Hematopoietic multipotent progenitor cell treated with erythropoietin and hydrocortisone succinate and interleukin-3 and kit ligand, for 8 days (in vitro differentiated cells): ENCODE measurements at places on chromosomes 5 and 9.

DNA sequence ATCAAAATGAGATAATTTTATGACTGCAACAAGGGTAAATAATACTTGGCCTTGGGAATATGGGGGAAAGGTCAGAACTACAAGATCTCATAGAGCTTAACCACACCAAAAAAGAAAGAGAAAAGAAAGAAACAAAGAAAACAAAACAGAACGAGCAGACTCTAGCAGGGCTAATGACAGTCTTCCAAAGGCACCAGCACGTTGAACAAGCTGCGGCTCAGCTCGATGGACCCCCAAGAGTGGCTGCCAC, 689 bp downstream of the AK3 start:
- DNase-seq, result no peak

DNA sequence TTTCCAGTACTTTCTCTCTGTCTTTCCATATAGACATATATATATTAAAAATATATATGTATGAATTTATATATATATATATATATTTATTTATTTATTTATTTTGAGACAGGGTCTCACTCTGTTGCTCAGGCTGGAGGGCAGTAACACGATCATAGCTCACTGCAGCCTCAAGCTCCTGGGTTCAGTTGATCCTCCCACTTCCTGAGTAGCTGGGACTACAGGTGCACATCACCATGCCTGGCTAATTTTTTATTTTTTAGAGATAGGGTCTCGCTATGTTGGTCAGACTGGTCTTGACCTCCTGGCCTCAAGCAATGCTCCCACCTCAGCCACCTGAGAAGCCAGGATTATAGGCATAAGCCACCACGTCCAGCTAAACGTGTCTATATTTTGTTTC, 210.1 kb downstream of the CD180 start:
- no peak for DNase-seq

DNA sequence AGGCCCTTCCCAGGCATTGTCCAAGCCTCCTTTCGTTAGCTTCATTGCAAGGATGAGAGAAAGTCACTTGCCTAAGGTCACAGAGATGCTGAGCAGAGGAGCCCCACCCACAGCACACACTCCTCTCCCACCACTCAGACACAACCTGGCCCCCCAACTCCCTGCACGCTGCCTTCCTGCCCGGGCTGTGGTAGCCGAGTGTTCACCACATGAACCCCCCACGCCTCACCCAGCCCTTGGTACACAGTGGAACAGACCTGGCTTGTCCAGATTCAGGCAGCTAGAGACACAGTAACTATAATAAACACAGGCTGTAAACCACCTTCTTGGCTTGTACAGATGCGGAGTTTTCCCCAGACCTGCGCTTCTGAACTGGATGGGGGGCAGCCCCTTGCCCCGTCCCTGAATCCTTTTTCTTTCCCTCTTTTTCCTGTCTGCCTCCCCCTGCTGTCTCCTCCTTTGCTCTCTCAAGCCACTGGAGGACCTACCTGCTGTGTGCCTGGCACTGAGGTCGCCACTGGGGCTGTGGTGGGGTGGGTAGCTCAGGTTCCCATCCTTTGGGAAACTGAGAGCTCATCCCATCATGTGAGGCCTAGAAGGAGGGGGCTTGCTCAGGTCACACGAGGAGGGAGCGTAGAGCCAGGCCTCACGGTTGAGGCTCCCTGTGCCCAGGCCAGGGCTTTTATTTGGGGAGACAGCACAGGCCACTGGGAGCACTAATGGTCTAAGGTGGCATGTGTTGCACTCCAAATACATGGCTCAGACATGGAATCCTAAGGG, 55.7 kb upstream of the SYNPO start:
- DNase-seq, result no peak

DNA sequence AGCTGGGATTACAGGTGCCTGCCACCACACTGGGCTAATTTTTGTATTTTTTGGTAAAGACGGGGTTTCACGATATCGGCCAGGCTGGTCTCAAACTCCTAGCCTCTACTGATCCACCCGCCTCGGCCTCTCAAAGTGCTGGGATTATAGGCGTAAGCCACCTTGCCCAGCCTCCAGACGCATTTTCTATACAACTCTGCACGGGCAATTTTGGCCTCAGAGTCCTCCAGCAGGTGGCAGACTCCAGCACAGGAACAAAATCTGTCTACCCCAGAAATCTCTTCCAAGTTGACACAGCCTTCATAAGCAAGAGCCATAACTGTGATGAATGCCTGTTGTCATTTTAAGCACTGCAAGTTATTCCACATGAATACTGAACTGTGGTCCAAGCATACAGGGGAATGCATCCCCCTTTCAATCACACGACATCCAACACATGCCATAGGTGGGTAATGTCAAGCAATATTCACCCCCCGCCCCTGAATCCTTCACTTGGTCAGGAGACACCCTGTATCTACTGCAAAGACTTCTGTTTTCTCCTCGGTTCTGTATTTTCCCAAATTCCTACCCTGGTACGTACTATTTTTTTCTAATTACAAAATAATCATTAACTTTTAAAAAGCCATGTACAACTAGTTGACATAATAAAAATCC, 50.8 kb downstream of the ALDH7A1 start:
- peak; percentile 38 for DNase-seq

DNA sequence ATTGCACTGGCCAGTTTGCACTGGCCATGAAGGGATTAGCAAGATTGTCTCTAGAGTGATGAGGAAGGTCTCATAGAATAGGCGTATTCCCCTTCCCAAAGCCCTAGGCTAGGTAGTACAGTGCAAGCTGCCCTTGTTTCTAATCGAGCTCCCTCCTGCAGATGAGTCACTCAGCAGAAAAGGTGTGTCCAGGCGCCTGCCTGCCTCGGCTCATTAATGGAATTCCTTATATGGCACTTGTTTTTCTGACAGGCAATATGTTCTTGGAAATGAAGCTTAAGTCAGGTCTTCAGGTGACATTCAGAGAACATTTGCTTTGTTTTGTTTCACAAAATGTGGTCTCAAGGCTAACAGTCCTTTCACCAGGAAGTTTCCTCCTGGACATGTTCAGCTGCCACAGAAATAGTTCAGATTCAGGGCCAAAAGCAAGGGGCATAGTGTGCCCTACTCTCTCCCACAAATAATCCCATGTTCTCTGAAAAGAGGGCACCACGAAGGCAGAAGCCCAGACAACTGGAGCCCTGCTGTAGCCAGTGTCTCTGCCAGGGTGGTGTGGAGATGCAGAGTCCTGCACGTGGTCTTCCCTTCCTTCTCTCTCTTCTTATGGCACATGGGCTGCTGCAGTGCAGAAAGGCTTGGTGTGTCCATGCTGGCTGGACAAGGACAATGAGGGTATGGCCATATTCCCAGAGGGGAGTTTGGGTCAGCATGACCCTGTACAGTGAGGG, 281.1 kb upstream of the MAP3K1 start:
- DNase-seq, result no peak

- DNase-seq, result no peak
Observed at GRCh38 chr5:154977409-154977808, 36.1 kb upstream of the KIF4B start.

- no peak for DNase-seq
Observed at GRCh38 chr5:28254846-28255245, 1216.5 kb upstream of the CDH9 start.

DNA sequence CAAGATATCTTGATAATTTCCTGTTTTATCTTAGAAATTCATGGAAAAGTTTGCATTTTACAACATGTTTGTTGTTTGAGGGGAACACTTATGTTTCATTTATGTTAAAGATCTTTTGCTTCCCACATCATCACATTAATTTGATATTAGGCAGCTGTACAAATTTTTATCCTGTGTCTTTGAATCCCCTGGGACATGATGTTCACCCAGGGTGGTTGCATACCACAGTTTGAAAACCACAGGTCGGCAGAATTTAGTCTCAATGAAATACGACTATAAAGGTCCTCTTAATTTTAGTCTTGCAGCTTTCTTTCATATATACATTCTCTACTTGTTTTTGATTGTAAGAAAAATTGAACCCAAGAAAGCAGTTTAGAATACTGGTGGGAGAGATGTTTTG, 3.7 kb downstream of the NAA35 start:
- DNase-seq, result no peak

- DNase-seq, result peak; percentile 51
Observed at GRCh38 chr5:56585461-56585860, 229.9 kb upstream of the MAP3K1 start.

- no peak for DNase-seq
Observed at GRCh38 chr9:92592946-92593861, 57.4 kb upstream of the ECM2 start.

DNA sequence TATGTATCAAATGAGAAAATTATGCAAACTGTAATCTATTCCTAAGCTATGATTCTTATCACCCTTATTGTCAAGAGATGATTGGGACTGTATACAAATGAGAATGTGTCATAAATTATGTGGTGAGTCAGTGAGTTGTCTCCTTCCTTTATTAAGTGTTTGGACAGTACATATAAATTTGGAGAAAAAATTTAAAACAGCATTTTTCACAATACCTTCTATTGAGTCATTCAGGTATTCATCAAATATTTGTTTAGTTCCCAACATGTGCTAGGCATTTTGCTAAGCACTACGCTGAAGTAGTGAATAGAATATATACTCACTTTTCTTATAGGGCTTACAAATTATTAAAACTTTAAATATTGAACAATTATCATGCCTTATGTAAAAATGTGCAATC, 36.3 kb upstream of the PTPRD start:
- DNase-seq, result no peak

DNA sequence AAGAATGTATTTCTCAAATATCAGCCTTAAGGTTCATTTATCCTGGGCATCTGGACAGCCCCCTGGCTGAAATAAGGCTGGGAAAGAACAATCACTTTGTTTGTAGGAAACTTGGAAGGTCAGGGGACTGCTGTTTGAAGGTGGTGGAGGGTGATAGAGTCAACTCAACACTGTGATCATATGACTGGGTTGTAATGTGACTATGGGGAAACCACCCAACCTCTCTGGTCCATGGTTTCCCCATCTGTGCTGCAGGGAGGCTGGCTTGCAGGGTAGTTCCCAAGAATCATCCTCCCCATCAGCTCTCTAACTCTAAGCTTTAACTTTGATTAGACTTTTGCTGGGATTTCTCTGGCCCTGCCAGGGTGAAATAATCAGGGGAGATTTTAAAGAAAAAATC, 10.0 kb downstream of the INSYN2B start:
- DNase-seq, result no peak

- DNase-seq, result peak; percentile 96
Observed at GRCh38 chr5:109703829-109704228, 14.1 kb downstream of the MAN2A1 start.

DNA sequence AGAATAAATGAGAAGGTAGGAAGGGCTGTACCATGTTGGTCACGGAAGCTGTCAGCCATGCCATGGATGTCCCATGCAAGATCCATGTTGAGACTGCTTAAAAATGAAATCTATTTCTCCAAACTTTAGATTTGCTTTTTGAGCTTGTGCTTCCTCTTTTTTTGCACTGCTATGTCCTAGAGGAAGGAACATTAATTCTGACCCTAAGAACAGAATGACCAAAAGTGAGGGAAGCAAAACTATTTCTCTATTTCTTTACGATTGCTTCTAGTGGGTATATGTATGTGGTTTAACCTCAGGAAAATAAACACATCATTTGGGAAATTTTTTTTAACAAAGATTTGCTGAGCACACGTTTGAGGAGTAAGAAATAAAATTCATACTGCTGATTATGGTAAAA, 84.6 kb downstream of the USP20 start:
- no peak for DNase-seq

GRCh38 chr5:121758615-121759014, 93.1 kb upstream of the FTMT start:
- no peak for DNase-seq

DNA sequence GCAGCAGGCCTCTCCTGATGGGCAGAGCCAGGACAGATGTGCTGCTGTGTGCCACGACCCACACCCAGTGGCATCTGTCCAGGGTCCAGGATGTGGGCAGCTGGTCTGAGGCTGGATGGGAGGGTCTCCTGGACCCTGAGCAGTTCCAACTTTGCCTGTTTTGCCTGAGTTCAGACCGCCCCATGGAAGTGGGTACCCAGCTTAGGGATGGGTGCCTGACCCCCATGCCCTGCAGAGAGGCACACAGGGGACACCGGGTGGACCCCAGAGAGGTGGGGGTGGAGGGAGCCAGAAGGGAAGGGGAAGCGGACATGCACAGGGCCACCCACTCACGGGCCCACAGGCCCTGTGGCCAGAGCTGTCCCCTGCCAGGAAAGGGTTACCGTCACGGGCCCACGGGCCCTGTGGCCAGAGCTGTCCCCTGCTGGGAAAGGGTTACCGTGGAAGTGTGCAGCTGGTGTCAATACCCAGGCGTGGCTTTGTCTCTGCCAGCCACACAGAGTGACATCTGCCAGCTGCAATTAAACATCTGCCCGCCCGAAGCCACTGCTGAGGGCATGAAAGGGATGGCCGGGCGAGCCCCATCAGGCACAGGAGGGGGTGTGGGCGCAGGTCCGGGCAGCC, 50.0 kb downstream of the NACC2 start:
- no peak for DNase-seq

- DNase-seq, result peak; percentile 25
Observed at GRCh38 chr5:146466521-146467349, 19.6 kb downstream of the TCERG1 start.

GRCh38 chr9:91214086-91214485, 147.6 kb downstream of the AUH start:
- no peak for DNase-seq

GRCh38 chr9:20363233-20363632, 259.1 kb downstream of the MLLT3 start:
- DNase-seq, result no peak

DNA sequence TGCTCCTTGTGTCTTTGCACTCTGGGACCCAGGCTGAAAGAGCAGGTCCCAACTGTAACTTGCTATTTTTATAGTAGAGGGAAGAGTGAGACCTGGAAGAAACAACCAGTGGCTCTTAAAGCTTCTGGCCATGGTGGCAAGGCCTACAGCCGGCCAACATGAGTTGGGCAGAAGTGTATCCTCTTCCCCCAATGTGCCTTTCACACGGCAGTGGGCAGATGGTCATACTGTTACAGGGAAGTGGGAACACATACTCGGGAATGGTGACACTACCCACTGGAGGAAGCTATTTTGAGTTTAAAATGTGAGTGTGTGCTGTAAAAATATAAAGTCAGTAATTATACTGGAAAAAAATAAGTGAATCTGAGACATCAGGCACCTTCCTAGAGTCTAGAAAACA, 116.0 kb downstream of the MVB12B start:
- no peak for DNase-seq

- no peak for DNase-seq
Observed at GRCh38 chr9:133982971-133983720, 9.0 kb downstream of the VAV2 start.

DNA sequence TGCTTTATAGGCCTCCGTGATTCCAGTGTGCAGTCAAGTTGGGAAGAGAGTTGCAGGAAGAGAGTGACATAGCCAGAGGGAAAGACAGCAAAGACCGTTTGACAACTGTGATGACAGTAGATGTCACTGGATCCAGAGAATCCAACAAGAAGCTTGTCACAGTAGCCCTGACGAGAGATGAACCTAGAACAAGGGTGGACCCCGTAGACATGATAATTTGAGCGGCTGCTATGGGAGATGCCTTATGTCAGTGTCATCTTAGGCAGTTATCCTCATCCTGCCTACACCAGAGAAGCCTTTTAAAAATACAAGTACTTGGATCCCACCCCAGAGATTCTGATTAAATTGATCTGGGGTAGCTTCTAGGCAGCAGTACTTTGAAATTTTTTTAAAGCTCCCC, 125.4 kb downstream of the AOPEP start:
- DNase-seq, result no peak
